Activated naive CD4-positive, alpha-beta T cell (primary cell): ENCODE measurements at places on chromosomes 13 and 19.

DNA sequence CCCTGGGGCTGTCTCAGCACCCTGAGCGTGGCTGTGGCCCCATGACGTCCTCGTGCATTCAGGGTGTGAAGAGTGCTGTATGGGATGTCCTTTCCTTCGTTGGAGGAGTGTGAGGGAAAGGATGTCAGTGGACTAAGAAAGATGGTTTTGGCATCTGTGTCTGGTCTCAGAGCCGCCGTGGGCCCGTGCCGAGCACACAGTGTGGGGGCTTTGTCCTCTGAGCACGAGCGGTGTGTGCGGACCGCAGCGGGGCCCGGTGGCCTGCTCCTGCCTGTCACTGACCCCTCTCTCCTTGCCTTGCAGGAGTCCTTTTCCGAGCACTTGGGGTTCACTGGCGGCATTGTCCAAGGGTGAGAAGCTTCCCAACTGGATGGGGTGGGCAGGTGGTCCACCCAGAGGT is 63.3 kb upstream of the LDLR start:
- DNase-seq, result no peak

- DNase-seq, result no peak
Measured at GRCh38 chr13:108451121-108451520, 178.3 kb upstream of the MYO16 start.

- no peak for DNase-seq
Measured at GRCh38 chr13:93946994-93947393, 532.5 kb downstream of the DCT start.

- DNase-seq, result no peak
Measured at GRCh38 chr13:74098077-74098476, 36.1 kb downstream of the KLF12 start.

DNA sequence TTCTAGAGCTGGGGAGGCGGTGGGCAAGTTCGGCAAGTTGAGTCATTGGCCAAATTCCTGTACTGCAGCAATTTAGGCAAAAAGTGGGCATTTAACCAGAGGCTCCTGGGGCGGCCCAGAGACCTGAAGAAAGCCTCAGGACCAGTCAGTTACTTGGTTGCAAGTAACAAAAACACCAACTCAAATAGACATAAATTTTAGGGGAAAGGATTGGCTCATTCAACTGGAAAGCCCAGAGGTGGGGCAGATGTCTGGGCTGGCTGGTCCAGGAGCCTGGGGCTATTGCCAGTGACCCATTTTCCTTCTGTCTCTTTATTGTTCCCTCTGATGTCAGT is 97.1 kb downstream of the SIPA1L3 start:
- DNase-seq, result no peak

GRCh38 chr13:108360139-108360538 is 90.6 kb downstream of the TNFSF13B start:
- DNase-seq, result no peak

- peak; percentile 42 for DNase-seq
Measured at GRCh38 chr19:49875857-49876421, 1.2 kb downstream of the AKT1S1 start.

- DNase-seq, result no peak
Measured at GRCh38 chr13:44352671-44353070, 21.0 kb upstream of the SERP2 start.

- no peak for DNase-seq
Measured at GRCh38 chr13:51912511-51913225, 50.9 kb downstream of the CCDC70 start.

- no peak for DNase-seq
Measured at GRCh38 chr13:110238818-110239195, 68.2 kb downstream of the COL4A1 start.

DNA sequence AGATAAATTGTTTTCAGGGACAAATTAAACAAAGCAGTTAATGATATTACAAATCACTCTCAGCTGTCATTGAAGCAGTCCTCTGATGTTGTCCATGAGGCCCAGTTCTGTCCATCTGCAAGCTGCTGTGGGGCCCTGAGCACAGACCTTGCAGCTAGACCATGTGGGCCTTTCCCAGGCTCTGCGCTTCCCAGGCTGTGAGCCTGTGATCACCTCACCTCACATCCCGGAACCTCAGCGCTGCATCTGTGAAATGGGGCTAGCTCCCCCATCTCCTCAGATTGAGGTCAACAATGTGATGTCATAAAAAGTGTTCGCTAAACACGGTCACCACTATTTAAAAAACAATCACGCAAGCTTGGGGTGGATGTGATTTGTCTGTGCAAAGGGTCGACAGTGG is 51.9 kb upstream of the UQCRFS1 start:
- DNase-seq, result no peak

- no peak for DNase-seq
Measured at GRCh38 chr13:58865286-58865685, 1233.7 kb downstream of the PCDH17 start.

- no peak for DNase-seq
Measured at GRCh38 chr13:84994582-84994981, 804.6 kb downstream of the SLITRK6 start.

GRCh38 chr19:12580180-12580694 is 29.0 kb upstream of the ZNF564 start:
- no peak for DNase-seq

- DNase-seq, result no peak
Measured at GRCh38 chr13:36608474-36608873, 65.3 kb upstream of the SERTM1 start.

DNA sequence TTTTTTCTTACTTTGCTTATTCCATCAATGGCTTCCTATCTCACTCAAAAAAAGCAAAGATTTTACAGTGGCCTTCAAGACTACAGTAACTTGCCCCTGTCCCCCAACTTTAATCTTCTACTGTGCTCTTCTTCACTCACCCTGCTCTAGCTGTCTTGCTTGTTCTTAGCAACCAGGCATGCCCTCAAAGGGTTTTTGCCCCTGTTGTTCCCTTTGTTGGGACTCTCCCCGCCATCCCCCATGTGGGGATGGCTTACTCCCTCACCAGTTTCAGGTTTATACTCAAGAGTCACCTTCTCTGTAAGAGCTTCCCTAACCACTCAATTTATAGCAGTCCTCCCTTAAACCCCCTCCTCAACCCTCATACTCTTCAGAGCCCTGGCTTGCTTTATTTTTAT is 5.4 kb downstream of the MTMR6 start:
- no peak for DNase-seq

DNA sequence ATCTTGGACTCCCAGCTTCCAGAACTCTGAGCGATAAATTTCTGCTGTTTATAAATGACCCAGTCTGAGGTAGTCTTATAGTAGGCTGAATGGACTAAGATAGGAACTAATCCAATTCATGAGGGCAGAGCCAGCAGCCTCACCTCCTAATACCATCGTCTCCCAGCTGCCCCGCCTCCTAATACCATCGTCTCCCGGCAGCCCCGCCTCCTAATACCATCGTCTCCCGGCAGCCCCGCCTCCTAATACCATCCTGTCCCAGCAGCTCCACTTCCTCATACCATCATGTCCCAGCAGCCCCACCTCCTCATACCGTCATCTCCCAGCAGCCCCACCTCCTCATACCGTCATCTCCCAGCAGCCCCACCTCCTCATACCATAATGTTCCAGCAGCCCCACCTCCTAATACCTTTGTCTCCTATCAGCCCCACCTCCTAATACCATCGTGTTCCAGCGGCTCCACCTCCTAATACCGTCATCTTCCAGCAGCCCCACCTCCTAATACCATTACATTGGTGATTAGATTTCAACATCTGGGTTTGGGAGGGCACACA is 2.4 kb upstream of the ARGLU1 start:
- DNase-seq, result no peak

DNA sequence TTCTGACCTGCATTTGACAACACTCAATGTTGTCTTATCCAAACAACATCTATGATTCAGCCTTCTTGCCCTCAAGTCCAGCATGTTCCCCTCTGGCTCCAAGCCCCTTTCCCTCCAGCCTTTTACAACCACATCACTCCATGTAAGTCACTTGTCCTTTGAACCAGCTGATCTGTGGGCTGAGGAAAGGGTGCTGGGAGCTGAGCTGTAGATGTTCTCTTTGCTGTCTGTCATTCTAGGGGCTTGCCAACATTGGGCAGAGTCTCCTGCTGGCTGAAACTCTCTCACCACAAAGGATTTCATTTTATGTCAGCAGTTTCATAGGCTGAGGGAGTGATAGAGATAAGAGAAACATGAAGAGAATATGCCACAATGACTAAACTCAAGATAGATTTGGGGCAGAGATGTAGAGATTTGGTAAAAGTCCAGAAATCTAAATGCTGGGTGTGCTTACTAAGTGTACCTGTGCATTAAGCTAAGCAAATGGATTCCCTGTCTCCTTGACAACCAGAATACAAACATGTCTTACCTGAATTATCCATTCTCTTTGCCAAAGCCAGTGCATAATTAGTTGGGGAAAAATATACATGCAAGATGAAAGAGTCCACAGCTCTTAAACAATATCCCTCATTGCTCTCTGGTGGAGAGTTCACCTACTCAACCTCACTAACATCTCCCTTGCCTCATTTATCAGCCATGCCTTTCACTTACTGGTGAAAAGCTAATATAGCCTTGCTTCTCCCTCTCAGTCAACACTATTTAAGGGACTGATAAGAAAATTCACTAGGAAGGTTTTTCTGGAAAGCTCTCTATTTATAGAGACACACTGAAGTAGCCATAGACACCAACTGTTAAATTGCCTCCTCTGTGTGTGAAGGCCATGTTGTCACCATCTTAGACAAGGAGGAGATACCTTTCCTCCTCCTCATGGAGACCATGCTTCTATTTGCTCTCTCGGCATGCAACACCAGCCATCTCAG is 175.5 kb upstream of the SERP2 start:
- DNase-seq, result no peak

- DNase-seq, result no peak
Measured at GRCh38 chr19:7874076-7874896, at the start of gene PRR36. Gene PRR36, minus strand, starts transcription at chr19:7874390. Its CDS starts 701 bp downstream, at chr19:7873689.

DNA sequence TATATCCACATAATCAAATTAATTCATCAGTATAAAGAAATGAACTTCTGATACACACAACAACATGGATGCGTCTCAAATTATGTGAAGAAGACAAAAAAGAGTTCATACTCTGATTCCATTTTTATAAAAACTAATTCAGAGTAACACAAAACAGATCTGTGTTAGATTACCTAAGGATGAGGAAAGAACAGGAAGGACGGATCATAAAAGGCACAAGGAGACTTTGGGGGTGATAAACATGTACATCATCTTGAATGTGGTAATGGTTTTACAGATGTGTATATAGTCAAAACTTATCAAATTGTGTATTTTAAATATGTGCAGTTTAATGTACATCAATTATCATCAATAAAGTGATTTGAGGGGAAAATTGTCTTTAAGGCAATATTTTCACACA is 59.9 kb upstream of the DOCK9 start:
- DNase-seq, result no peak

DNA sequence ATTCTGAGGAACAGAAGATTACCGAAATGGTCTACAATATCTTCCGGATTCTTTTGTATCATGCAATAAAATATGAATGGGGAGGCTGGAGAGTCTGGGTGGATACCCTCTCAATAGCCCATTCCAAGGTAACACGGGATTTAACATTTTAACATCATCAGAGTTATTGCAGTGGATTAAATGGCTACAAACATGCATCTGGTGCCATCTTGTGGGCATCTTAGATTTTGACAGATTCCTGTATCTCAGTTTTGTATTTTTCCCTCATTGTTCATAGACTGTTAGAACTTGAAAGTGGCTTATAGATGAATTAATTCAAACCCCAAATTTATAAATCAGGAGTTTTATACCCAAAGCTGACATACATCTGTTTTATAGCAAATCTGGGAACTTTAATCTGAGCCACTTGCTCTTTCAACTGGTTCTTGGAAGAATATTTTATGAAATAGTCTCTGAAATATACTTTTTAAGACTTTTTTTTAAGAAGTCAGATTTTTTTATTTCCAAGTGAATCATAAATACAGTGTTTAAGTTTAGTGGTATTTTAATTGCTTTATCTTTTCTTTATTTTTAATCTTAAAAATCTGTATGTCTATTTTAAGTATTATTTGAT is 215.2 kb downstream of the NBEA start:
- DNase-seq, result no peak

DNA sequence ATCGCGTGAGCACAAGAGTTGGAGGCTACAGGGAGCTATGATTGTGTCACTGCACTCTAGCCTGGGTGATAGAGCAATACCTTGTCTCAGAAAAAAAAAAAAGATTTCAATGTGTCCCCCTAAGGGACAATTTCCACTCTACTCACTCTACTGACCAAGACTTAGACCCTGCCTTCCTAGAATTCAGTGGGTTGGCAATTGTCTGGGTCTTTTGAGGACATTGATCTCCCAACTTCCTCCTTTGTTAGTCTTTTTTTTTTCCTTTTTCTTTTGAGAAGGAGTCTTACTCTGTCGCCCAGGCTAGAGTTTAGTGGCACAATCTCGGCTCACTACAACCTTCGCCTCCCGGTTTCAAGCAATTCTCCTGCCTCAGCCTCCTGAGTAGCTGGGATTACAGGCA is 2.2 kb downstream of the SPTBN4 start:
- DNase-seq, result no peak

DNA sequence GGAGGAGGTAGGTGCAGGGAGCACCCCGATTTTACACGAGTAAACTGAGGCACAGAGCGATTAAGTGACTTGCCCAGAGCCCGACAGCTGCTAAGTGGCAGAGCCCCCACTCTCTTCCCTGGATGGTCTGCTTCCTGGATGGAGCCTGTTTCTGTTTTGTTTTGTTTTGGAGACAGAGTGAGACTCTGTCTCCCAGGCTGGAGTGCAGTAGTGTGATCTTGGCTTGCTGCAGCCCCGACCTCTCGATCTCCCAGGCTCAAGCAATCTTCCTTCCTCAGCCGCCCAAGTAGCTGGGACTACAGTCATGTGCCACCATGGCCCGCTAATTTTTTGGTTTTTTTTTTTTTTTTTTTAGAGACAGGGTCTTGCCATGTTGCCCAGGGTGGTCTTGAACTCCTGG is 17.3 kb downstream of the BICRA start:
- DNase-seq, result no peak

GRCh38 chr19:34380639-34381241 is 15.7 kb downstream of the GPI start:
- DNase-seq, result no peak

DNA sequence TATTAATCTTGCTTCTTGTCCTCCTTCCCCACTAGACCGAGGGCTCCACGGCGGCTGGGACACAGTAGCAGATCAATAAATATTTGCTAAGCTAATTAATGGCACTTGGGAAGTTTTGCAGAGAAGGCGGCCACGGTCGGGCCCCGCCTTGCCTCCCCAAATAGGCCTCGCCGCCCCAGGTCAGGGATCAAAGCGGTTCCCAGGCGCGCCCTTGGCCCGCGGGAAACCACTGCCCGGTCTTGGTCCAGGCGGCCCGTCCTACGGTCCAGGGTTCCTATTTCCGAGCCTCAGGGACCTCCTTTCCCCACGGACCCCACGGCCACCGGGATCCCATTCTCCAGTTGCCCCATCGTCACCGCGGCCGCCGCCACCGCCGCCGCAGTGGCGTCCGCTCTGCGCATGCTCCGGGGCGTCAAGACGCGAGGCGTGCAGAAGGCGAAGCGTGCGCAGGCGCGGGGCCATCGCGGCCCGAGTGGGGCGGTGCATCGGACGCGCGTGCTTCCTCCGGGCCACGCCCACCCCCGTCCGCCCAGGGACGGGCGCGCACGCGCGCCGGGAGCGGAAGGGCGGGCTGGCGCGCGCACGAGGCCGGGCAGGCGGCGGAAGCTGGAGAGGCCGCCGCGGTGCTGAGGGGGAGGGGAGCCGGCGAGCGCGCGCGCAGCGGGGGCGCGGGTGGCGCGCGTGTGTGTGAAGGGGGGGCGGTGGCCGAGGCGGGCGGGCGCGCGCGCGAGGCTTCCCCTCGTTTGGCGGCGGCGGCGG is at the start of gene SMARCA4:
Gene SMARCA4, plus strand, starts transcription at position 717 of the 759 bp plus-strand sequence. CDS start 23,122 bp downstream, outside the sequence.
- peak; percentile 86 for DNase-seq

- DNase-seq, result no peak
Measured at GRCh38 chr19:44754750-44755080, 6.2 kb downstream of the BCL3 start.

GRCh38 chr13:65553096-65553727 is 1676.9 kb downstream of the PCDH9 start:
- no peak for DNase-seq

- DNase-seq, result no peak
Measured at GRCh38 chr19:37931881-37932655, 25.1 kb downstream of the SIPA1L3 start.
